ENCODE measurements at places on chromosomes 12 and 14.

GRCh38 chr12:132158677-132159554 is 14.7 kb downstream of the NOC4L start:
- no peak for DNase-seq

- no peak for DNase-seq
These were observed 139.2 kb downstream of the RBM19 start for GRCh38 chr12:113826805-113827538.

- no peak for DNase-seq
These were observed 76.7 kb downstream of the TBK1 start for GRCh38 chr12:64528616-64529015.

DNA sequence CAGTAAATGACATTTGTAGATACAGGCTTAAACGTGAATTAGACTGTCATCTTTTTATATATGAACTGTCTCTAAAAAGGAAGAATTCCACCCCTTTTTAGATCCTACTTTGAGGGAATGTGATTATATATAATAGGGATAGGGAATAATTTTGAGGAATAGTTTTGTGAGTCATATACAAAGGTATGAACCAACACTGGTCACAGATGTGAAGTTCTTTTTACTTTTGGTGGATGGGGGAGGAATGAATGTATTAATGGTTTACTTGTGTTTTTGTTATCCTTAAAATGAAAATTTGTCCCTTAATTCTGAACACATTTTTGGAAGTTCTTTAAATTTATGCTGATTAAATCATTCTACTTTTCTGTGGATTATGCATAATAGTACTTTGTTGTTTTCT is 30.4 kb downstream of the FRS2 start:
- DNase-seq = no peak

DNA sequence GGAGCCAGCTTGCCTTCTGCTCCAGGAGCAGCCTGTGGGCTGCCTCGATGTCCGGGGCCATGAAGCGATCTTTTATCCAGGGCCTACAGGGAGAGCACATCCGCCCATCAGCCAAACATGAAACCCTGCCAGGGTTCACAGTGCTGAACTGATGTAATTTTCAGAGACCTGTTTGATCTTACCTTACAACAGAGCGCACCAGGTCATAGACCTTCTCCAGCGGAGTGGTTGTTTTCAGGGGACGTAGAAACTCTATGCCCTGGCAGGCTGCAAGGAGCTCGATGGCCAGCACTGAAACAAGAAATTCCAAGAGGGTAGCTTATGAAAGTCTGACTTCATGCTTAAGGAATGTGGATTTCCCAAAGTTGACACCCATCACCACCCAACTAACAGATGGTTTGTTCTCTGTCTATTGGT is 19.7 kb downstream of the HAL start:
- no peak for DNase-seq

DNA sequence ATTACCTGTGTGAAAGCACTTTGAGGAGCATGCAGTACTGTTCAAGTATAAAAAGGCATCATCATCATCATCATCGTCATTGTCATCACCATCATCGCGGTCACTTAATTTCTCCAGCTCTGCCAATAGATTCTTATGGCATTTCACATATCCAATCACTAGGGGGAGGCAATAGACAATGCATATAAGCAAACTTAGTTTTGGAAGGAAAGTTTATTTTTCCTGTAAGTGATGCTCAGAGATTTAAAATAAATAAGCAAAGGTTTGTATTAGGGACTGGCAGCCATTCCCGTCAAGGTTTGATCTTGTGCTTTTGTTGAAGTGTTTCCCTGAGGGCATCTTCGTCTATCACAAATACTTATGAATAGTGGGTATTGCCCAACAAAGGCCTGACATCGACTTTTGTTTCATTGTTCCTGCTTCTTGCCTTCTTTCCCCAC is 127.4 kb downstream of the KTN1 start:
- no peak for DNase-seq

Measured in CD4-positive, alpha-beta T cell treated with Interferon gamma for 1 hour (primary cell).